Activated T-cell treated with anti-CD3 and anti-CD28 coated beads for 24 hours (primary cell): ENCODE measurements at places on chromosomes 3 and 15.
A peak's percentile ranks its signal among the peaks of the same experiment; 100 is the strongest.

GRCh38 chr3:180332608-180333007 is 269.4 kb upstream of the TTC14 start:
- DNase-seq, result no peak

GRCh38 chr3:74067296-74067695 is 442.6 kb upstream of the PDZRN3 start:
- DNase-seq, result no peak

- DNase-seq, result no peak
Observed at GRCh38 chr15:90774731-90775514, 57.8 kb downstream of the BLM start.

GRCh38 chr3:130772129-130772528 is 25.5 kb upstream of the PIK3R4 start:
- no peak for DNase-seq

DNA sequence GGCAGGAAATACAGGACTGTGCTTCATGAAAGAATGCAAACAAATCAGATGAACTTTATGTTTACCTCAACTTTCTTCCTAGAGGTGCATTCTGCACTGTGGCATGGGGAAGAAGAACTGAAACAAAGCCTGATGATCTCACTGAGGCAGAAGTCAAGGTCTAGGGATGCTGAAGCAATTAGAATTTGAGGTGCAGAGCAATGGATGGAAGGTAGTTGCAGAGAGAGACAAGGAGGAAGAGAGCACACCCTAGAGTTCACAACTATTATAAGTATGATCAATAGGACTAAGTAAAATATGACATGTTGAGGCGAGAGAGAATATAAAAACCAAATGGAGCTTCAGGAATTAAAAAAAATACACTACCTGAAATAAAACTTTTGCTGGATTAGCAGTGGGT is 420.1 kb downstream of the EDEM1 start:
- no peak for DNase-seq

- DNase-seq, result no peak
Observed at GRCh38 chr3:34367521-34367920, 569.1 kb downstream of the PDCD6IP start.

- no peak for DNase-seq
Observed at GRCh38 chr3:57059411-57059810, 1.1 kb upstream of the SPATA12 start.

GRCh38 chr3:44915702-44916438 is 41.5 kb downstream of the TGM4 start:
- DNase-seq, result no peak

DNA sequence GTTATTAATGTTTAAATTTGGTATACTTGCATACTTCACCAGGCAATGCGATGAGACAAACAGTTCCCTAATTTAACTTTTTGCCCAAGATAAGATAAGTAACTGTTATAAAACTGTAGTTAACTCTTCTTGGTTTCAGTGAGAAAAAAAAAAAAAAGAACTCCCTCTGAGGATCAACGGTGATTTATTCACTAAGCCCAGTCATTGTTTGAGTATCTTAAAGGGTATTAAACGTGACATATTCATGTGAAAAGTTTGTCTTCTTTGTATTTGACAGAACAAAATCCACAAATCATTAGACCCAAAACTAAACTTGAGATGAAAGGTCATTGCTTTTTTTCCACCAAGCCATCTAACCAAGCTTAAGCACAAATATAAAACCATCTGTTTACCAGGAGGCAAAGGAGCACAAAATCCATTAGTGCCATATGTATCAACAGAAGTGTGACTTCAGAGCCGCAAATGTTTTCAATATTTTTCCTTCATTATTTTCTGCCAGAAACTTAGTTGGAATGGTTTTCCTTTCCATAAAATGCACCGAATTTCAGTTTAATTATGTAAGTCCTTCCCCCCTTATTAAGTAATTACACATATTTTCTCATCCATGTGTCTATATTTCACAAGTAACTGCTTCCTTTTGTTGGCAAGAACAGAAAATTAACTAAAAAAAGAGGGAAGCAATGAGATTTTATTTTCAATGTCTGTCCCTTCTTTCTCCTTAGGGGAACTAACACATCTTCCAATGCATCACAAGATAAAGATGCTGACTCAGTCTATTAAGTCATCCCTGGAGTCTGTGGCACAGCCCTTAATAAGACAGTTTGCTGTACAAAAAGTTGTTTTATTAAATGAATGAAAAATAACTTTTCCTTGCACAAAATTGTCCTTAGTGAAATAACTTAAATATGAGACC is 92.2 kb upstream of the RAP2B start:
- DNase-seq, result no peak

- DNase-seq, result no peak
Observed at GRCh38 chr15:42914728-42915497, 5.7 kb downstream of the TTBK2 start.

DNA sequence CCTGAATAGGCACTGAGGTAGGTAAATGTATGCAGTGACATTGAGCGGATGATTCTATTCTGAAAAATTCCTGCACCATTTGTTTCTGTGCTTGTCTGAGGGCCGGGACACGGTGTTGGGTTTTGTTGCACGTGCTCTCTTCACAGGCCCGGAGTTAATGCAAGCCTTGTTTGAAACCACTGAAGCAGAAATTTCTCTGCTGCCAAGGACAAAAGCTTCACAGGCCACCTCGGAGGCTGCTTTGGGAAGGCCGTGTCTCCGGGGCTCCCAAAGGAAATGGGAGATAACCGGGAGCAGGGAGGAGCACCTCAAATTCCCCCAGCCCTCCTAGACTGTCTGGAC is 179.4 kb downstream of the OPA1 start:
- DNase-seq, result no peak

DNA sequence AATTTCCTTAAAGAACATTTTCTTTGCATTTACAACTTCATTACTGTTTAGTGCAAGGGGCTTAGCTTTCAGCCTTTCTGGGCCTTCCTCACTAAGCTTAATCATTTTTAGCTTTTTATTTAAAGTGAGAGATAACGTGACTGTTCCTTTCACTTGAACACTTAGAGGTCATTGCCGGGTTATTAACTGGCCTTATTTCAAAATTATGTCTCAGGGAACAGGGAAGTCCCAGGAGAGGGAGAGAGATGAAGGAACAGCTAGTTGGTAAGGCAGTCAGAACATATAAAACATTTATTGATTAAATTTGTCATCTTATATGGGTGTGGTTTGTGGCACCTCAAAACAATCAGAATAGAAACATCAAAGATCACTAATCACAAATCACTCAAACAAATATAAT is 268.7 kb downstream of the TIGIT start:
- no peak for DNase-seq

GRCh38 chr3:66483006-66483405 is 17.8 kb downstream of the LRIG1 start:
- DNase-seq, result no peak

DNA sequence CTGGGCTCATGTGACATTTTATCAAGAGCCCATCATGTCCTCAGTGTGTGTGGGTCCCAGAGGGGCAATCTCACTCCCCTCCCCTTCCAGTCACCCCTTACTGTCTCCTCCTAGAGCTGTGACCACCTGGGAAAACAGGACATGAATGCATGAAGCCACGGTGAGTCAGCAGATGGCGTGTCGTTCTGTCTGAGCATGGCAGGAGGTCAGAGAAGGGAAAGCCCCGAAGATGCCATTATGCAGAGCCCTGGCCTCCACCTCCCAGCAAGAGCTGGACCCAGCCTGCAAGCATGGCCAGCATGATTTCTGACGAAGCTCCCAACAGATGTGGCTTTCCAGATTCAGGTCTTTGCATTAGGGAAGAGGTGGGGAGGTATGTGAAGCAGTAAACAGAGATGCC is 118.5 kb downstream of the TLE3 start:
- DNase-seq, result no peak

- no peak for DNase-seq
Observed at GRCh38 chr3:127135241-127136023, 57.5 kb upstream of the PRR23E start.

DNA sequence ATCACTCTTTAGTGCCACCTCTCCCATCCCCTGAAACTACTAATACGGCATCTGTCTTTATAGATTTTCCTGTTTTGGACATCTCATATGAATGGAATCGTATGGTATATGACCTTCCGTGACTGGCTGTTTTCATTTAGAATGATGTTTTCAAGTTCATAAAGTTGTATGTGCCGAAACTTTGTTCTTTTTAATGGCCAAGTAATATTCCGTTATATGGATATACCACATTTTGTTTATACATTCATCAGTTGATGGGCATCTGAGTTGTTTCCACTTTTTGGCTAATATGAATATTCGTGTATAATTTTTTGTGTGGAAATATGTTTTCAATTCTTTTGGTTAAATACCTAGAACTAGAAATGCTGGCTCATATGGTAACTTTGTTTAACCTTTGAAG is 49.5 kb downstream of the PIAS1 start:
- no peak for DNase-seq

DNA sequence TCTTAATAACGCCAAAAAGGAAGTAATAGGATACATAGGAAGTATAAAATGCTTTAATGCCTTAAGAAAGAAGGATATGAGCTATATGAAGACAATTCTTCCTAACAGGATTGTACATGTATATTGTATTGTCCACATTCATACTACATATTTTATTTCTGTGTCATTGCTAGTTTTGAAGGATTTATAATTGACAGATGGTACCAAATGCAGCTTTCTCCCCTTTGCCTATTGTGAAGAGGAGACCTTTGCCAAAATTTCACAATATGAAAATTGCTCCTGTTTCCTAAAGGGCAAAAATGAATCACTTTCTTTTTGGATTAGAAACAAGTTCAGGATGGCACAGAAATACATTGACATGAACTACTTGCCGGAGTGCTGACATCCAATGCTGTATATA is 34.8 kb upstream of the EOMES start:
- no peak for DNase-seq

- no peak for DNase-seq
Observed at GRCh38 chr3:137304313-137305056, 346.7 kb downstream of the IL20RB start.

DNA sequence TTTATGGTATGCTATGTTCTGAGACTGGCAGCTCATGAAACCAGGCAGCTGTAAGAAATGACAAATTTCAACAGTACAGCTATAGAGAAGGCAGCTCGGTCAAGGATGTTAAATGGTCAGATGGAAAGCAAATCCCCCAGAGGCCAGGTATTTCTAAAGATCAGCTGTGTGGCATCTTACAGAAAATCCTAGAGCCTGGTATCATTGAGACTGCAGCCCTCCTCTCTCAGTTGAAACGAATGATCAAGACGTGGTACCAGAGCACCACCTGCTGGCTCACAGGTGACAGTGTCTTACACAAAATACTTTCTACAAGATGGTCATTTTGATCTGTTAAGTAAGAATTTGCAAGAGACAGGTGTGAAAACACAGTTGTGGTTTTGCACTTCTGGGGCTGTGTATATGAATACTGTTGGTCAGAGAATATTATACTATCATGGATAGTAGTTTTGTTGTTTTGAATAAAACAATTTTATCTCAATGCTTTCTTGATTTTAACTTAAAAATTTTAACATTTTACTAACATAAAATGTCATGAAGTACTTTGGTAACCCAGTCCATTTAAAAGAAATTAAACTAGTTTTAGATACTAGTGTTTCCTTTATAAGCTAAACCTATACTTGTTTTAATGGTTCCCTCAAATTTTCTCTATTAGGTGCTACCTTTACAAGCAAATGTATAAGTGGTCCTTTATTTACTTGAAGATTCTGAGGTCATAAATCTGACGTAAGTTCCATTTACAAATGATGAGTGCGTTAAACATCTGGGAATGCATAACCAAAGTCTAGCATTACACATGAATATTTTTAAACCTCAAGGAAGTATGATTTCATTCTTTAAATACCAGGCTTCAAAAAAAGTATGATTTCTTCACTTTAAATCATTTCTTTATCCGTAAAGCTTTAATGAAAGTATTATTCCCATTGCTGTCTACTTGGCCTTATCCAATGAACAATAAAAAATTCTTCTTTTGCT is 121.8 kb downstream of the PDZRN3 start:
- peak; percentile 21 for DNase-seq

DNA sequence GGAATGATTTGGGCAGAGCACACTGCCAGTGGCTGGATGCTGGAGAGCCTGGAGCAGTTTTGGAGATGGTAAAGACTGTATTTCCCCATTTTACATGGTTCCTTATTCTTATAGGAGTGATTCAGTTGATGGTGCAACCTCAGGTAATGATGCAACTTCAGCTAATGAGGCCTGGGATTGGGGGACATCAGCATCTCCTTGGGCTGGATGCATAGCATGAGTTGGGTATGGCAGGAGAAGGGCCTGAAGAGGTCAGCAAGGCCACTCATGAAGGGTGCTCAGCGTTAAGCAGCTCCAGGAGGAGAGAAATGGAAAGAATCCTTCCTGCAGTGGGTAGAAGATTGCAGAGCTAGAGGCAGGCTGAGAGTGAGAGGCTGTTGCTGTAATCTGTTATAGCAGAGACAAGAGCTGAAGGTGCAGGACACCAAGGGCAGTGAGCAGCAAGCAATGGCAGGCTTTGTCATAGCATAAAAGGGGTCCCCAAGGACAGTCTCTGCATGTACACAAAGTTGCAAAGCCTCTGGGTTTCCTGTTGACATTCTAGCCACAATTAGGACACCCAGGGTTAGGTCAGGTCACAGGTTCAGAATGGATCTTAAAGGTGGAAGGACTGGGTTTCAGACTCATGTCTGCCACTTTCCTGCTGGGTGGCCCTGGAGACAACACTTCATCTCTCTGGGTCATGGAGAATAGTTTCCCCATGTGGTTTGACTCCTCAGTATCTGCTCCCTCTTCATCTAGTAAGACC is 29.5 kb upstream of the SNRK start:
- no peak for DNase-seq

GRCh38 chr3:37661615-37662306 is 199.9 kb upstream of the CTDSPL start:
- DNase-seq, result no peak

DNA sequence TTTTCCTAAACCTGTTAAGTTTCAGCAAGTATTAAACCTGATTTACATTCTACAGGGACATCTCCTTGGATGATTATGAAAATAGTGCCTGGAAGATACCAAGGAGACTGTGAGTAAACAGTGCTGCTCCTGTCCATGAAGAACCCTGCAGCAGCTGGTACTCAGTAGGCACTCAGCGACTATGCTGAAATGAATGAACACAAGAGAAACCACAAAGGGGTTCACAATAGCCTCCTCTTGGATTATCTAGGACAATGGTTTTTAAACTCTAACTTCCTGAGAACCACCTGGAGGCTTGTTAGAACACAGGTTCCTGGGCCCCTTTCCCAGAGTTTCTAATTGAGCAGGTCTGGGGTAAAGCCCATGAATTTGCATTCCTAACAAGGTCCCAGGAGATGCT is 488.4 kb upstream of the UBE2E2 start:
- no peak for DNase-seq

GRCh38 chr3:169668072-169668956 is 4.8 kb upstream of the MECOM start:
- DNase-seq, result no peak
